ENCODE measurements at places on chromosomes 3 and 15.

- no peak for DNase-seq
Measured at GRCh38 chr15:36970522-36970921, 129.8 kb downstream of the MEIS2 start.

GRCh38 chr3:196603683-196604082 lies 35.2 kb downstream of the FBXO45 start:
- DNase-seq: no peak

GRCh38 chr3:77248420-77248819 lies 208.5 kb downstream of the ROBO2 start:
- DNase-seq: no peak

DNA sequence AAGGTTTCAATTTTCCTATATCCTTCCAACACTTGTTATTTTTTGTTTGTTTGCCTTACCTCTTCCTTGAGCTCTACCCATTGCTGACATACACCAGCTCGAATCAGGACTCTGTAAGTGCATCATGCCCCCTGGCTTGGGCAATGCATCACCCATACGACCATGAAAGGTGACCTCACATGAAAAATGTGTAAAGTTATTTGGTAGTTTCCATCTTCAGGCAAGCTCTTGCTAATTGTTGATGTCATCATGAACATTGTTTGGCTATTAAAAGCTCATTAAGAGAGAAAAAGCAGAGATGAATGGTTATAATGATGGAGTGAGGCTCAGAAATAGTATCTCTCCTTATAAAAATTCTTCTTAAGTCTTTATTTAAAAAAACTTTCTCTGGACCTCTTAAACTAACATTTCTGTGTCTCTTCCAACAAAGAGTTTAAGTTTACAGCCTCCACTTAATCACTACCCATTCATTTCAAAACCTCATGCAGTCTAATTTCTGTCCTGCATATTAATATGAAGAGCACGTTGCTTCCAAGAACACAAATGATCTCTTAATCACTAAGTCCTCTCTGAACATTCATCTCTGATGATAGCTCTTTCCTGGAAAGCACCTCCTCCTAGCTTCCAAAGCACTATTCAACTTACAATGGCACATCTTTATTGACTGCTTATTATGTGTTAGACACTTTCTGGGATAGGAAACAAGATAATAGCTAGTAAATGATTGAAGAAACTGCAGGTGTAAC lies 236.3 kb downstream of the NFKBIZ start:
- DNase-seq: no peak

DNA sequence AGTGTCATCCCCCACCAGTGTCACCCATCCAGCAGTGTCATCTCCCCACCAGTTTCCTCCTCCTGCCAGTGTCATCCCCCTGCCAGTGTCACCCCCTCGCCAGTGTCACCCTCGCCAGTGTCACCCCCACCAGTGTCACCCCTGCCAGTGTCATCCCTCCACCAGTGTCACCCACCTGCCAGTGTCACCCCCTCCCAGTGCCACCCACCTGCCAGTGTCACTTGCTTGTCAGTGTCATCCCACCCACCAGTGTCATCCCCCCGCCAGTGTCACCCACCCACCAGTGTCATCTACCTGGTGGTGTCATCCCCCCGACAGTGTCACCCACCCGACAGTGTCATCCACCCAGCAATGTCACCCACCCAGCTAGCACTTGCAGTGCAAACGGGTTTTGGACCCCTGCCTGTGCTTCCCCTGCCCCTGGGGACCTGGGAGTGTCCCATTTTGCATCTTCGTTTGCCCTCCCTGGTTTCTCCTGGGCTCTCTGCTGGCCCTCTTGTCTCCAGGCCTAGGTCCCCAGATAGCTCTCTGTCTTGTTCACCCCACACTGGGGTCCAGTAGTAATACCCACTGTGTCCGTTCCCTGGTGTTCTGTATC lies 99.8 kb upstream of the PRR20G start:
- no peak for DNase-seq

GRCh38 chr3:175222356-175222755 lies 363.2 kb downstream of the NAALADL2 start:
- no peak for DNase-seq

DNA sequence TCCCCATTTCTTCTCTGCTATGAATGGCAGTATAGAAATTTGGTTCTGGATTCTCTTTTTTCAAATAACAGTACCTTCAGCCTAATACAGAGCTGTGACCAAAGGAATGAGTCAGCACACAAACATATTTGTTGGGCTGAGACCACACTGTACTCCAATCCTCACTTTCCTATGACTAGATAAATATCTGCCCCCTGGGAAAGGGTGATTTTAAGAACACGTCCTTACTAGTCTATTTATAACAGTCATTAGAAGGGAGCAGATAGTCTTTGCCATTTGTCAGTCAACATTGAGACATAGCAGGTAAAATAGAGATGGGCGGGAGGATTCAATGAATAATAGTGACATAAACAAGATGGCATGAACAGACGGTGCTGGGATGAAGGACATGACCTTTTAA lies 461.3 kb downstream of the MCTP2 start:
- DNase-seq: no peak

- no peak for DNase-seq
Measured at GRCh38 chr3:96813820-96814650, at the start of gene EPHA6. Gene EPHA6, plus strand, starts transcription at chr3:96814594.

- no peak for DNase-seq
Measured at GRCh38 chr15:74141591-74141990, 11.2 kb downstream of the ISLR2 start.

DNA sequence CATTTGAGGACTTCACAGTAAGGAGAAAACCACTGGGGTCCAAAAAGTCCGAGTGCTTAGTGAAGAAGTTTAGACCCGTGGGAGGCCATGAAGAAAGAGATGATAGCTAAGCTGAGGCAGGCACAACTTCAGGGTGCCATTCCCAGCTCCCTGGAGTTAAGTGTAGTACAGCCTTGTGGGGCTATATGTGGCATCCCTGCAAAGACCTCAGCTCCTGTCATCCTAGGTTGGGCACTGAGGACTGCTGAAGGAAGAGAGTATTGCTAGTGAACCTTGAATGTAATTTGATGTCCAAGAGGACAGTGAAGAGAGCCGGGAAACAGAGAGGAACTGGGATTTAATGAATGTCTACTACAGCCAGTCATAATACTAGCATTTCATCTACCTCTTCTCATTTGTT lies 162.1 kb downstream of the AKAP13 start:
- DNase-seq: no peak

- DNase-seq: peak; percentile 97
Measured at GRCh38 chr3:188270423-188270972, 116.5 kb downstream of the LPP start.

GRCh38 chr15:94586099-94586498 lies 354.7 kb downstream of the MCTP2 start:
- DNase-seq: no peak

- peak; percentile 4 for DNase-seq
Measured at GRCh38 chr3:168952551-168952950, 711.0 kb downstream of the MECOM start.

GRCh38 chr3:127723011-127723567 lies 50.3 kb downstream of the ABTB1 start:
- DNase-seq: no peak

GRCh38 chr3:108940568-108941263 lies 13.0 kb downstream of the GUCA1C start:
- DNase-seq: no peak

GRCh38 chr15:83288381-83288801 lies 3.9 kb upstream of the BNC1 start:
- DNase-seq: no peak

Measured in fibroblast of skin of left biceps (primary cell).